NCI-H2081 (cell line): ENCODE measurements at places on chromosomes 3 and 15.

DNA sequence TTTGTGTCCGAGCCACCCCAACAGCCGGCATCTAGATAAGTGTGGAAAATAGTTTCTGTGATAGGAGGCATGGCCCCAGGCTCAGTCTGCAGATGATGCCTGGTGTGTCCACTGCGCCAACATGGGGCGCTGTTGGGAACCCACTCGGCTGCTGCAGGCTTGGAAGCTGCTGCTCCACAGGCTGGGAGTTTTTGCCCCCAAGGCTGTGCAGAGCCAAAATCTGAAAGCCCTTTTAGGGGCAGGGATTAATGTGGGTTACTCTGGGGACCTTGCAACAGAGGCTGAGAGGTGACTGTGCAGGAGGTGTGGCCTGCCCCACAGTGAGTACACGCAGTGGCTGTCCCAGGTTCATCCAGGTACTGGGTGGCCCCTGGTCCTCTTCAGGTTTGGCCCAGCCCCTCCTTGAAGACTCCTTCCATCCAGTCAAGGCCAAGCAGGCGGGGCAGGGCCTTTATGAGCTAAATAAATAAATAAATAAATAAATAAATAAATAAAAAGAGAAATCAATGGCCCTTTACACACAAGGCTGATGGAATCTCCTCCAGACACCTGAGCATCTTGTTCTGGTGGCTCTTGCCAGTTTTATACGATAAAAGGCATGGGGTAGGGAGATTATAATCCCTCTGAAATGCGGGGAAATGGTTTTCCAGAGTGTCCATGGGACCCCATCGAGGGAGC lies 73.8 kb downstream of the AAGAB start:
- DNase-seq: no peak

DNA sequence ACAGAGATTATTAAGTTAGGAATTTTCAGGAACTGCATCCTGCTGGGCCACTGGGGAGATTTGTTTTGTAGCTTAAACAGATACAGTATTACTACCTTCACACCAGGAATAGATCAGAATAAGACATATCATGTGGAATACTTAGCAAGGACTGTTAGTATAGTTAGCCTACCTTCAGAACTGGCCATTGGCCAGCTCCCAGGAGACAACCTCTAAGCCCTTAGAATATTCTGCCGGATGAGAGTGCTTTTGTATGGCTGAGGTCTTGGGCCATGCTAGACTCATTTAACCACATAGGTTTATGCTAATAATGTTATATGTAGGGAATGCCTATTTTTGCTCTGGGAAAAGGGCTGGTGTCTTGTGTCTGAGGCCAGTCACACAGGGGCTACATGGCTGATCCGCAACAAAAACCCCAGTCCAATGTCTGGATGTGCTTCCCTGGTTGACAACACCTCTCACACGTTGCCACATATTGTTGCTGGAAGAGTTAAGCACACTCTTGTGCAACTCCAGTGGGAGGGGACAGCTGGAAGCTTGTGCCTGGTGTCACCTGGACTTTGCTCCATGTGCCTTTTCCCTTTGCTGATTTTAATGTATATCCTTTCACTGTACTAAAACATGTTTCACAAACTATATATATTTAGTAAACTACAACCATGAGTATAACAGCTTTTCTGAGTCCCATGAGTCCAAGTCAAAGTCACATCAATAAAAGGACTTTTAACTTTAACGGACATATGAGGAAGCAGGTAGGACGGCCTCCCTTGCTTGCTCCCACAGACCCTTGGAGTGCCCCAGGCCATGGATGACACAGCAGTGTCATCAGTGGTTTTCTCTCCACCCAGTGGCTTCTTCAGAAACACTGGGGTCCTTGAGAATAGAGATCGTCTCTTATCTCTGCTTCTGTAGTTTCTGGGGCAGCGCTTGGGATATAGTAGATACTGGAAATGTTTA lies 118.0 kb upstream of the C3orf80 start:
- DNase-seq: no peak

GRCh38 chr15:71409541-71409940 lies 294.3 kb downstream of the THSD4 start:
- no peak for DNase-seq

GRCh38 chr15:91075739-91076138 lies 24.3 kb upstream of the SV2B start:
- peak; percentile 45 for DNase-seq

GRCh38 chr15:69013726-69014406 lies 629 bp upstream of the NOX5 start:
- no peak for DNase-seq
